Stimulated activated CD8-positive, alpha-beta memory T cell treated with anti-CD3 and anti-CD28 coated beads, Interleukin-4, amount 100 ng/mL, for 24 hours (primary cell): ENCODE measurements at places on chromosomes 2 and 18.

GRCh38 chr18:21769206-21769605 is 28.6 kb downstream of the MIB1 start:
- no peak for DNase-seq

GRCh38 chr2:134190062-134190806 is 63.6 kb upstream of the MGAT5 start:
- DNase-seq: no peak

GRCh38 chr2:238690511-238690910 is 157.4 kb upstream of the TWIST2 start:
- no peak for DNase-seq

DNA sequence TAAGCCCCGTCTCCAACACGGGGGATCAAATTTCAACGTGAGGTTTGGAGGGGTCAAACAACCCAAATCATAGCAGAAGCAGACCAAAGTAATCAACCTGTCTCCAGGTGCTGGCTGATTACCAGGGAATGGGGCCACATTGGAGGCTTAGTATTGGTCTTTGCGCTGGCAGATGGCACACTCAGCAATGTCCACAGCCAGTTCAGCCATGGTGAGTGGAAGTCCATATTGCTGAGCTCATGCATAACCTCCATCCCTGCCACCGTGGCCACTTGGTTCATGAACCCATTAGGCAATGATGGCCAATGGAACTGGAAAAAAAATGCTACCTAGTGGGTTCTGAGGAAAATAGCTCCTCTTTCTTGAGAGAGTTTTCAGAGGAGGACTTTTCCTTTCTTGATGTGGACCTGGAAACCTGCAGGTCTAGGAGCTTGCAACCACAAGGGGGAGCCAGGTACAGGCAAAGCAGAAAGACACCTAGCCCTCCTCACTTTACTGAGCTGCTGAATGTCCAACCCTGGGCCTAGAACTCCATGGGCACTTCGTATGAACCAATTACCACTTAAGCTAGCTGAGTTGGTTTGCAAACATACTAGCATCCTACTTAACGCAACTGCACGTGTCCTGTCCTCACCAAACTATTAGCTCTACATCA is 128.0 kb upstream of the GYPC start:
- DNase-seq: peak; percentile 54

GRCh38 chr2:57876313-57876712 is 170.3 kb upstream of the VRK2 start:
- DNase-seq: no peak

DNA sequence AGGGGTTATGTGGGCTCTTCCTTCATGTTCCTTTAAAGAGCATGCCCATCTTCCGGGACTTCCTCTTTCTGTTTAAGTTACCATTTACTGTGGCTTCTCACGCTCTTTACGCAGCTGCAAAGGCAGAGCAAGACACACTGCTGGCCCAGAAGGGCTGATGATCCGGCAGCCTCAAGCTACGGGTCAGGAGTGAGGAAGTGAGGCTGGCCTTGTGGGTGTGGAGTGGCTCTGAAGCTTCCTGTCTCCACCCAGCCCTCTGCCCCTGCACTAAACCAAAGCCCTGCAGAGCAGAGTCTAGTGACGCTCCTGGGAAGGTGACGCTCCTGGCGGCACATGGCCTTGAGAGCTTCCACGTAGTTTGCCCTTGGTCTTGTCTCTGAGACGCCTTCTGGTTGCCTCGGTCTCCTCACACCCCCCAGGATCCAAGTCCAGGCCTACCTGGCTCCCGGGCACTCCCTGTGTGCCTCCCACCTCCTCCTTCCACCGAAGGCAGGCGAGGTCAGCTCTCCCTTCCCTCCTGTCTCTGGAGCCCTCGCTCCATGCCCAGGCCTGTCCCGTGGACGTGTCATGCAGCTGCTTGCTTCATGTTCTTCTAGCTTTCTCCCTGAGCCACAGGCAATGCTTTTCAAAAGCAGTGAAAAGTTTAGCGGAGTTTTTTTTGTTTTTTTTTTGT is 50.3 kb downstream of the ARL4C start:
- peak; percentile 58 for DNase-seq

GRCh38 chr2:204585930-204586329 is 40.7 kb downstream of the PARD3B start:
- no peak for DNase-seq

DNA sequence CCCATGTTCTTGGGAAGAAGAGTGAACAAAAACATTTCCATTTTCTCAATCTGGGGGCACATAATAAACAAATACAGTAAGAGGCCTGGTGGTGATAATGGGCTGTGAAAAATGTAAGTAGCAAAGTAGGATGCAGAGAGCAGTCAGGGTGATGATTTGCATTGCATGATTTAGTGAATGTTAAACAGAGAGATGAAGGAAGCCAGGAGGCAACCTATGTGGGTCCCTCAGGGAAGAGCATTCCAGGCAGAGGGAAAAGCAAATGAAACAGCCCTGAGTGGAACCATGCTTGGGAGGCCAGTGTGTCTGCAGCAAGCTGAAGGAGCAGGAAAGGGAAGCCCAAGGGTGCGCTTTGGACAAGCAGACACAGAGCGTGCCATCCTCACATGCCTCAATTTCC is 5.4 kb downstream of the VIT start:
- DNase-seq: no peak

DNA sequence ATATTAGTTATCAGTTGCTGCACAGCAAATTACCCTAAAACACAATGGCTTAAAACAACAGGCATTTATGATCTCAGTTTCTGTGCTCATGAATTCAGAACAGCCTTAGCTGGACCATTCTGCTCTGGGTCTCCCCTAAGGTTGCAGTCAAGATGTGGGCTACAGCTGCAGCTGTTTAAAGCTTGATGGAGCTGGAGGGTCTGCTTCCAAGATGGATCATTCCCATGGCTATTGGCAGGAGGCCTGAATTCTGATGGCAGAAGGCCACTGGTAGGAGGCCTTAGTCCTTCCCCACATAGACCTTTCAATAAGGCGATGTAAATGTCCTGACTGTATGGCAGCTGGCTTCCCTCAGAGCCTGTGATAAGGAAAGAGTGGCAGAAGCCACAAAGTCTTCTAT is 118.6 kb upstream of the SERPINE2 start:
- DNase-seq: no peak

DNA sequence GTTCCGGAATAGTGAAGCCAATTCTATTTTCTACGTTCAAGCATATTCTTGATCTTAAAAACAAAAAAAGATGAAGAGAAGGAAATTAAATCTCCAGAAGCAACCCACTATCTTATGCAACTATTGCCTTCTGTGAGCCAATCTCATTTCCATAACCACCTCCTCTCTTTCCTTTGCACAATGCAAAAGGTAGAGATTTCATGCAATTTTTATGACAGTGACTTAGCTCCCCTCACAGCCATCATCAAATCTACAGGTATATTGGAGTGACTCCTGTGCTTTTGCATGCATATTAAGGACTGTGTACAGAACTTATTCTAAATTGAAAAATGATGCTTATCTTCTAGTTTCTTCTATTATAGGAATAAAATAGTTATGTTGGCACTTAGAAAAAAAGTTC is 191.8 kb downstream of the DCC start:
- DNase-seq: no peak

DNA sequence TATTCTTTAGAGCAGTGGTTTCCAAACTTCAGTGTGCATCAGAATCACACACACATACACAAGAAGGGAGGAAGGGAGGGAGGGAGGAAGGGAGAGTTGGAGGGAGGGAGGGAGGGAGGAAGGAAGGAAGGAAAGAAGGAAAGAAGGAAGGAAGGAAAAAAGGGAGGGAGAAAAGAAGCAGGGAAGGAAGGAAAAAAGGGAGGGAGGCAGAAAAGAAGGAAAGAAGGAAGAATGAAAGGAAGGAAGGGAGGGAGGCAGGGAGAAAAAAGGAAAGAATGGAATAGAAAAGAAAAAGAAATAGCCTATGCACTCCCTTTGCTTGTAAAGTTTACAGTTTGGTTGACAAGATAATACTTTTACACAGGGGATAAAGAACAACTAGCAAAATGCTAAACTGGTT is 96.3 kb upstream of the BCL11A start:
- no peak for DNase-seq

DNA sequence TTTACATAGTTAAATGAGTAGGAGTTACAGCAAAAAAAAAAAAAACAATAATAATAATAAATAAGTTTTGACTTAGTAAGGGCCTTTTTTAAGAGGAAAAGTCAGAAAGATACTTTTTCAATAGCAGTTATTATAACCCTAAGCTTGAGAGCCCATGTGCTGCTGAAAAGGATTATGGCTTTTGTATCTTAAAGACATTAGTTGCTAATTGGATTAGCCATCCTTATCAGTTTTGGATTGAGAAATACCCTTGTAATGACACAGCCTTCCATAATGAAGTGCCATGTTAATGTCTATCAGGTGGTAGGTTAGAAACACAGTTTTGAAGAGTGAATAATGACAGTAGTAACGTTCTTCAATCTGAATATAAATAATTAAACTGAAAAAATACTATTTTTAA is 554.0 kb downstream of the RIT2 start:
- DNase-seq: no peak

GRCh38 chr2:229578052-229578846 is 136.1 kb downstream of the DNER start:
- DNase-seq: no peak

DNA sequence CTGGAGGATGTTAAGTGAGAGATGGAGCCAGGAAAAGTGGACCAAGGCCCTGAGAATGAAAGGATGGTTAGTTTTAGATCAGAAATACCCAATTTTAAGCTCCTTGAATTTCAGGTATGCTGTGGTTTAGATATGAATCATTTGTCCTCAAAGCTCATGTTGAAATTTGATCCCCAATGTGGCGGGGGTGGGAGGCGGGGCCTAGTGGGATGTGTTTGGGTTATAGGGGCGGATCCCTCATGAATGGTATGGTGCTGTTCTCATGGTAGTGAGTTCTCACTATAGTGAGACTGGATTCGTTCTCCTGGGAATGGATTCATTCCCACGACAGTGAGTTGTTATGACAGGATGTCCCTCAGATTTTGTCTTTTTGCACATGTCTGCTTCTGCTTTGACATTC is 11.4 kb downstream of the MYO5B start:
- DNase-seq: no peak

DNA sequence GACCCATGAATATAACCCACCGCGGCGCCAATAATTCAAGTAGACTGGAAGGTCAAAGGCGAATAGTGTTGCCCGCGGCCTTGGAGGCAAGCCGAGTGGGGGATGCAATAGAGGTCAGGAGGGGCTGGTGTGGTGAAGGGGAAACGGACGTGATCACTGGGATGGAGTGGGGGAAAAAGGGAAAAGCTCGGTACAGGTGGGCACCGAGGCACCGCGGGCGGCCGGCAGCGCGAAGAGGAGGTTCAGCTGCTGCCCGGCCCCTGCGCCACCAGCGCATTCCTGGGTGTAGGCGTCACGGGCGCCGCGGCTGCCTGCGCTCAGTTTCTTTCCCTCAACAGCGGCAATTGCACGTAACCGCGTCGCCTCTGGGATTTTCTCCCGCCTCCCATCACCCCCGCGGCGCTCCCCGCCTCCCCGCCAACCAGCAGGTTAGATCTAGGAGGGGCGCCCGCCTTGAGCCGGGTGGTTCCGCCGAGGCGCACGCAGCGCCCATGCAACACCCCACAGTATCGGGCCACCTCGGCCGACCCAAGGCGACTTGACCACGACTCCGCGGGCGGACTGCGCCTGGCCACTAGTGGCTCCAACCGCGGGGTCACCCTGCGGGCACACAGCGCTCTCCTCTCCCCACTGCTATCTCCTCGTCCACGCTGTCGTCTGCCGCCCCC is 1.5 kb downstream of the RND3 start:
- DNase-seq: no peak

- DNase-seq: no peak
These were observed 125.7 kb upstream of the LYPD6 start for GRCh38 chr2:149204686-149205085.

DNA sequence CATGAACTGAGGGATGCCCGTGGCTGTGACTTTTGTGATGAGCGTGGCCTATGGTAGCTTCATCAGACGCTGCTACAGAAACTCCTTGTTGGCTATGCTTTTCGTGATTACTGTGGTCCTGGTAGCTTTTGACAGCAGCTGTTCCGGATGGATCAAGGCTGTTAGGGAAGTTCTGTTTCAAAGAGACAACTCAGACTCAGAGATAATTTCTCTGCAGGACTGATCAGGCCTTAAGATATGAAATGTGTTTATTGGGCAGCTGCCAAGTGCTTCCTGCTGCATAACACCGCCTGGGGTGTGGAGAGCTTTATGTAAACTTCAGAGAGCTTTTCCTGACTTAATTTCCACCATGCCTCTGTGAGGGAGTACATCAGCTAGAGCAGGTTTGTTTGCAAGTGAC is 243.8 kb downstream of the TSN start:
- no peak for DNase-seq

DNA sequence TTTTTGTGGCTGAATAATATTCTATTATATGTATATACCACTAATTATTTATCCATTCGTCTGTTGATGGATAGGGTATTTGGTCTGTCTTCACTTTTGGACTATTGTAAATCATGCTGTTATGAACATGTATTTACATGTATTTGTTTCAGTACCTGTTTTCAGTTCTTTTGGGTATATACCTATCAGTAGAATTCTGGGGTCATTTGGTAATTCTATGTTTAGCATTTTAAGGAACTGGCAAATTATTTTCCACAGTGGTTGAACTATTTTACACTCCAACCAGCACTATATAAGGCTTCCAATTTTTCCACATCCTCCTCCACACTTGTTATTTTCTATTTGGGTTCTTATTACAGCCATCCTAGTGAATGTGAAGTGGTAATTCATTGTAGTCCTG is 12.4 kb upstream of the TANK start:
- no peak for DNase-seq

DNA sequence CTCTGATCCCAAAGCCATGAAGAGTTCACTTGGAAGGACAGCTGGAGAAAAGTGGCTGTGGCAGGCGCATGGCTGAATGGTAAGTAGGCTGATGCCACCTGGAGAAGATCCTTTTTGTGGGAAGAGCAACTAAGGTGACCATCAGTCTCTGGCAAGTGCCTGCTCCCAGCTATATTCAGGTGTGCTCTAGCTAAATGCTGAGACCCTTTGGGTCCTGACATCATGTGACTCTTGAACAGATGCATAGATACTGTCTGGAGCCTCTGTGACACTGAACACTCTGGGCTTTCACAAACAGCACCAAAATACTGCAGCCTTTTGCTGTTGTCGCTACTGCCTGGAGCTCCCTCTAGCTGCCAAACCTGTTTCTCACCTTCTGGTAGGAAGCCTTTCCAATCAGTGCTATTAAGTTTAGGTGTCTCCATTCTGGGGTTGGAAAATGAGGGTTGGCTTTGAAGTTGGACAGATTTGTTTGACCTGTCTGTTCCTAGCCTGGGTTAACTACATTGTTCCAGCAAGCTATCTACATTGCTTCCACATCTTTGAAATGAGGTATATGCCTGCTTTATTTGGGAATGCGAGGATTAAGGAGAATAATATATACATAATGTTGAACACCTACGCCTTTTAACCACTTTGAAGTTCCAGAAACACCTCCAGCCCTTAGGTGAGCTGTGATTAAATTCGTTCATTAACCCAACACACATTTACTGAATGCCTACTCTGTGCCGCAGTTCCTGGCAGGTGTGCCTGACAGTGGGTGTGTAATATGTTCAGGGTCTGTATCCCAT is 3.1 kb downstream of the EGR4 start:
- DNase-seq: no peak

DNA sequence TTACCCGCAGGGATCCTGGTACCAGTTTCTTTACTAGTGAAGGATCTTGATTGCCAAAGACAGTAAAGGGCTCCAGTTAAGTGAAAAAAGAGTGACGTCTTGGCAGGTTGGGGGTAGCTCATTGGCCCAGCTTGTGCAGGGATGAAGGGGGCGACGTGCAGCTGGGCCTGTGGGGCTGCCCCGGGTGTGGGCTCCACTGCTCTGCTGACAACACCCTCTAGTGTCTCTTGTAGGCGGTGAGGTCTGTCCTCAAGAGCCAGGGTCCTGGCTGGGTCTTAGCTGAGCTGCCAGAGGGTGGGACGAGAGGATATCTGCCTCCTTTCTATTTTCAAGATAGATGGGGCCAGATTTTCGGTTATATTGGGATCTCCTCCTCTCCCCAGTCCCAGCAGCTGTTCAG is 6.1 kb downstream of the ARHGEF4 start:
- DNase-seq: no peak
